ENCODE measurements at places on chromosomes 12 and 14.

GRCh38 chr14:88866305-88866704 lies 41.9 kb downstream of the TTC8 start:
- no peak for DNase-seq

- no peak for DNase-seq
These were observed 1.1 kb downstream of the ADSS1 start for GRCh38 chr14:104724981-104725771.

- no peak for DNase-seq
These were observed 13.1 kb downstream of the TEDC1 start for GRCh38 chr14:105503935-105504692.

DNA sequence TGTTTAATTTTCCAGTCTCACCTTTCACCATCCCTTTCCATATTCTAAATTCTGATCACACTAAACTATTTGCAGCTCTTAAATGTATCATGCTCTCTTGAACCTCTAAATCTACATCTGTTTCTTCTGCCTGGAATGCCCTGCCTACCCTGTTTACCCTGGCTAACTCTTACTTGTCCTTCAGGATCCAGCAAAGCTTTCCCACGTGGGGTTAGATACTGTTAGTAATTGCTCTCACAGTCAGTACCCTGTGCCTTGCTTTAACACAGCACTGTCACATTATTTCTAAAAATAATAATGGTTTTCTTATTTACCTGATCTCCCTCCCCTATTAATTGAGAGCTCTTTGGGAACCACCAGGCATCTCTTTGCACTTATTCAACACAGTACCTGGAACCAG lies 333.0 kb downstream of the CEP128 start:
- DNase-seq = no peak

GRCh38 chr12:6947615-6948014 lies 3.5 kb upstream of the PTPN6 start:
- no peak for DNase-seq

- DNase-seq = no peak
These were observed 100.5 kb downstream of the EEA1 start for GRCh38 chr12:92828565-92828964.

GRCh38 chr12:108573317-108573716 lies 10.9 kb downstream of the ISCU start:
- no peak for DNase-seq

DNA sequence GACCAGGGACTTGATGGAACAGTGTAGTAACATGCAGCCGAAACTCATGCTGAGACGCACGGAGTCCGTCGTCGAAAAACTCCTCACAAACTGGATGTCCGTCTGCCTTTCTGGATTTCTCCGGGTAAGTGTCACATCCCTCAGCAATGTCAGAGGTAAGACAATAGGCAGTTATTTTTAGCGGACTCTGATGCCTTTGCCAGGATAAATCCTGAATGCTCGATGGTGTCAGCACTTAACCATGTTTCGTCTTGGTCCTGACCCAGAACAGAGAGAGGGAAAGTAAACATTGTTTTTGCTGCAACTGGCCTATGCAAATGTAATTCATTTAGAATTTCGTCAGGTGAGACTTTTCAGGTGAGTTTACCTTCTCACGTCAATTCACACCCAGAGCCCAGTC lies 112.3 kb downstream of the PLXNC1 start:
- no peak for DNase-seq

GRCh38 chr12:51976376-51977160 lies 25.1 kb downstream of the ACVR1B start:
- DNase-seq = no peak

DNA sequence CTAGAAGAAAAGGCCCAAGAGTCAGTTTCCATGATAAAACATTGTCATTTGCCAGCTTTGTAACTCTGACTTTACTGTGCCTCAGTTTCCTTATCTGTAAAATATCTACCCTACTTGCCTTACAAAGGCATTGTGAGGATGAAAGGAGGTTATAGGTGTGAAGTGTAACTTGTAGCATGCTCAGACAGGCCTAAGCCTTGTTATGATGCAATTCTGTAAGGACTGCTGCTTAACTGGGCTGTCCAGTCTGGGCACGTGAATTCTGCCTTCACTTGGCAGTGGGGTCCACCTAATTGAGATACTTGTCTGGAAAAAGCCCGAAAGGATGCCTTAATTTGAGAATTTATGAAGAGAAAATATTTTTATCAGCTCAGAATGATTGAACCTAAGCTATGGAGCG lies 114.5 kb upstream of the DYRK2 start:
- no peak for DNase-seq

- DNase-seq = no peak
These were observed 39.8 kb downstream of the DIO3 start for GRCh38 chr14:101600891-101601605.

GRCh38 chr12:3571323-3571722 lies 80.3 kb downstream of the PRMT8 start:
- DNase-seq = no peak

DNA sequence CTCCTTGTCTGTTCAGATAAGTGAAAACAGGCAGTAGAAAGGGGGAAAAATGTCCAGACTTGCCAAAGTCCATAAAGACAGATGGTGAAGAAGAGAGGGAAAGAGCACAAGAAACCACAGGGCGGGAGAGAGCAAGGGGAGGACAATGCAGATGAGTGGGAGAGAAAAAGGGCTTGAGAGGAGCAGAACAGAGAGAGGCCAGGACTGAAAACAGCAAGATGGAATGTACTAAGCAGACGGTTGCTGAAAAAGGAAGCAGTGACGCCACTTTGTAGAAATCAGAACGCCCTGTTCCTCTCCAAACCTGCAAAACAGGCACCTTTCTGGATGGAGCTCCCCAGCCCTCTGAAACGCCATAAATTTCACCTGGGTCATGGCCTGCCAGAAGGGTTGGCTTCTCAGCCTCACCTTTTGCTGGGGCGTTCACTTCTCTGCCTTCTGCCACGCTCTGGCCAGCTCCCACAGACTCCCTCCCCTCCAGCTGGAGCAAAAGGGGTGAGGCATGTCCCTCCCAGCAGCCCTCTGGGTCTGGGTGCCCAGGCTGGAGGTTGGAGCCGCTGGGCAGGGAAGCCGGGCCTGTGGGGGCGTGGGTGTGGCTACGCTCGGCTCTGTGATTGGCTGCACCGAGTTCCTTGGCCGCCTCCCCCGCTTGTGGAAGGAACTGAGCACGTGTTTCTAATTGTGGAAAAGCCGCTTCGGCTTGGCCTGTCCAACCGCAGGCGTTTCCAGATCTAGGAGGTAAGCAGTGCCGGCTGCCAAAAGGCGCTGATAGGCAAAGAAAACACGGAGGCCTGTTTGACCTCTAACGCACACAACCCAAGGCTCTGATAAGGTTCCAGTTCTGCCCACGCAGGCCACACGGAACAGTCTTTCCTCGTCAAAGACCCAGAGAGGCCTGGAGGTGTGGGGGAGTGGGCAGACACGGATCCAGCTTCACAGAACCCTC lies 29.3 kb downstream of the SLC7A8 start:
- DNase-seq = no peak

DNA sequence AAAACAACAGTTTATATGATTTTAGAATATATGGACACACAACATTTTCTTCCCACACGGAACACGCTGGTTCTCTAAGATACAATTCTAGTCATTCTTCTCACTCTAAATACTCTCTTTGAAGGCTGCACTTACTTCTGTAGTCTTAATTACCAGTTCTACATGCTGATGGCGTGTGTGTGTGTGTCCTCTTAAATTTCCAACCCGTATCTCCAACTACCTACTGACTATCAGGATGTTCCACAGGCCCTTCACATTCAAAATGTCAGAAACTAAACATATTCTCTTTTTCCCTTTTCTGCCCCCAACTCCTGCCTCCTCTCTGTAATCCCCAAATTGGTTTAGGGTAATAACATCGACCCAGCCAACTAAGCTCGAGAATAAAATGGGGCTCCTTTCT lies 75.2 kb downstream of the DUSP16 start:
- DNase-seq = no peak

GRCh38 chr14:99946652-99947489 lies 118.4 kb upstream of the EVL start:
- DNase-seq = peak; percentile 35

- no peak for DNase-seq
These were observed 147.9 kb downstream of the DACT1 start for GRCh38 chr14:58785701-58786100.

Measured in CD4-positive, alpha-beta T cell treated with Interleukin-4 for 1 hour (primary cell).